Glomerular endothelial cell (primary cell): ENCODE measurements at places on chromosomes 7 and 10. TPM values are rescaled to one million over a fixed set of nuclear protein-coding genes. Genes with fewer than 3 reads are reported as not detected.

Gene MBL2
- not detected in 2 replicates for total RNA-seq

Gene PTN
- 1.9 and 2.3 TPM in 2 replicates for total RNA-seq

Gene SFMBT2
- 3.1 and 4.8 TPM in 2 replicates for total RNA-seq

Gene PRSS37
- total RNA-seq = not detected in 2 replicates

Gene TUBAL3
- 0.12 TPM in 1 of 2 replicates, not detected in the other for total RNA-seq

Gene SLC16A9
- total RNA-seq = 1.5 and 4.6 TPM in 2 replicates

Gene DGKI
- 1.4 and 6.2 TPM in 2 replicates for total RNA-seq

DNA sequence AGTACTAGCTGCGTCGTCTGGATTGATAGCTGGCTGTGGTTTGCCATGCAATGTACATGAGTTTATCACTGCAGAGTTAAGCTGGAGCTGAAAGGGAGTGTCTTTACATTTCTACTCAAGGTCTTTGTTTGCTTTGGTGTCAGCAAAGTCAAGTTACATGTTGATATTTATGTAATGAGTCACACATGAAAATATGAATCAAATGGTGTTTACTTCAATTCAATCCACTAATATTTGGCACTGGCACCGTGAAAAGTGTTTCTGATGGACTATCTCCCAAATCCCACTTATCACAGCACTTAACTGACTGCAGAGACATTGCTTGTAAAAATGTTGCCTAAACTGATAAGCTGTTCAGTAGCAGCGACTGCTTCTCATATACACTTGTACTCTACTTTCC lies 395.9 kb downstream of the TFEC start:
- no peak for DNase-seq

DNA sequence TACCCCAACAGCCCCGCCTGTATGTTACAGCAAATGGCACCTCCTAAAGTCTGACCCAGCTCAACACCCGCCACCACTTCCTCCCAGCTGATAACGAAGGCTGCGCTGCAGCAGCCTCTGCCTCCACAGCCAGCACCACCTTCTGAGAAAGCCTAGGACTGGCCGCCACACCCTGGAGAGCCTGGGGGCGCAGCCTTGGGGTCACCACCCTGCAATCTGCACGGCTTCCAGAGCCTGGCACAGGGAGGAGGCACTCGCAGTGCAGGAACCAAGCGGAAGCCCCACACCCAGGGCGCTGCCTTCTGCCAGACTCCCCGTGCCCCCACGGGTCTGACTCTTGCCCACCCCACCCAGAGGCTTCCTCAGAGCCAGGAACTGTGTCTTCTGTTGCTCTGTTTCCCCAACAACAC lies 112.5 kb downstream of the MAD1L1 start:
- no peak for DNase-seq

DNA sequence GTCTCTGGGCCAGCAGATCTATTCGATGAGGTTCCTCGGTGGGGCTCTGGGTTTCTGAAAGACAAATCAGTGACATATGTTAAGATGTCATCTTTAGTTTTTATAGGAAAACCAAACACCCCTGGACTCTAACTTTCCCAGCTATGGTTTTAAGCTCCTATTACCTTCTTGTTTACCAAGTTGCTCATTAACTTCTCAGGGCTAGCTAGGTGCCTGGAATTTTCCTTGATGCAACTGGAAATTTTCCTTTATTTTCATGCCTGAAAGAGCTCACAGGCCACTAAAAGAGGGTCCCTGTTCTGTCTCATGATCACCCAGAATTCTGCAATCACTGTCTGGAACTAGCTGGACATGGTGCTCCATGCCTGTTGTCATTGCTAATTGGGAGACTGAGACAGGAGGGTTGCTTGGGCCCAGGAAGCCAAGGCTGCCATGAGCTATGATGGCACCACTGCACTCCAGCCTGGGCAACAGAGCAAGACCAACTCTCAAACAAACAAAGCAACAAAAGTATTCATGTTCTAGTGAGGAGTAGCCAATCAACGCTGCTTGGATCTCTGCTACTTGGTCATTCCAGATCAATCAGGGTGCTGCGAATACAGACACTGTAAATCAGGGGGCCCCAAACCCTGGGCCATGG lies 1173.5 kb upstream of the AUTS2 start:
- DNase-seq = no peak

DNA sequence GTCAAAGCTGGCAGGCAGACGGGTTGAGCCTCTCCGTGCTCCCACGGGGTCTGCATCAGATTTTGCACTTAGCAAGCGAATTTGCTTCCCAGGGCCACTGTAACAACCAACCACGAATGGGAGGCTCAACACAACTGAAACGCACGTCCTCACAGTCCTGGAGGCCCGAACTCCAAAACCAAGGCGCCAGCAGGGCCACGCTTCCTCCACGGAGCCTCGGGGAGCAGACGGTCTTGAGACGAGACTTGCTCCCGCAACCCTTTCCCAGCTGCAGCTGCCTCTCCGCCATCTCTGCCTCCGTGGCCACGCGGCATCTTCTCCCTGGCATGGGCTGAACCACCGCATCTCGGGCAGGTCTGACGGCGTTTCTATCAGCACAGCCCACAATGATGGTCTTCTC lies 30.2 kb upstream of the INSIG1 start:
- no peak for DNase-seq

DNA sequence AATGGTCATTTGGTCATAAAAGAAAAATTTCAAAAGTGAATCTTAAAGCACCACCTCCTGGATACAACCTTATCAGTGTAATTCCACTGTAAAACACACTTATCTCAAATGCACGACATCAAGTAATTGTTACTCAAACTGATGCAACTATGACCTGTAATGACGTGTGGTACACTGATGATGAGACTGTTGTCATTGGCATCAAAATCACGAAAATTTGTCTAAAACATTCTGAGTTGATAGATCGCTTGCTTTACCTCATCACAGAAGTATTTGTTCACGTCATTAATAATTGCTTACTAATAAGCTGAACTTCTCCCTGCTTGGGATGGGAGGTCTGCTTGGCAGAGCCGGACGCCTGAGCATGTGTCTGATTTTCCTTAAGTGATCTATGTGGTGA lies 221.8 kb upstream of the KLF6 start:
- DNase-seq = no peak

DNA sequence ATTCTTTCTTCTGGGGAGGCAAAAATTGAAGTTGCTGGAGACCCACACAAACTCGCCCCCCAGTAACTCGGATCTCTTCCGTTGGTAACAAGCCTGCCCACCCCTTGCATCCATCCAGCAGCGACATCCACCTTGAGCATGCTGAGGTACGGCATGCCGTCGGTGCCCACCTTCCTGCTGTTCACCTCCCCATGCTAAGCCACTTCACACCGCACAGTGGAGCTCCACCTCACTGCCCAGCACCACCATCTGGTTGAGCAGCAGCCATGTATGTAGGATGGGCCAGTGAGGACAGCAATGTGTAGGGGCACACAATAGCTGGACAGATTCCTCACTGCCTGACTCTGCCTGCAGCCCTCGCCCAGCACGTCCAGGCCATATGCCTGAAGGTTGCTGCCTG lies 138.1 kb upstream of the ZNF92 start:
- DNase-seq = no peak

GRCh38 chr10:33773253-33773573 lies 438.7 kb upstream of the NRP1 start:
- no peak for DNase-seq

DNA sequence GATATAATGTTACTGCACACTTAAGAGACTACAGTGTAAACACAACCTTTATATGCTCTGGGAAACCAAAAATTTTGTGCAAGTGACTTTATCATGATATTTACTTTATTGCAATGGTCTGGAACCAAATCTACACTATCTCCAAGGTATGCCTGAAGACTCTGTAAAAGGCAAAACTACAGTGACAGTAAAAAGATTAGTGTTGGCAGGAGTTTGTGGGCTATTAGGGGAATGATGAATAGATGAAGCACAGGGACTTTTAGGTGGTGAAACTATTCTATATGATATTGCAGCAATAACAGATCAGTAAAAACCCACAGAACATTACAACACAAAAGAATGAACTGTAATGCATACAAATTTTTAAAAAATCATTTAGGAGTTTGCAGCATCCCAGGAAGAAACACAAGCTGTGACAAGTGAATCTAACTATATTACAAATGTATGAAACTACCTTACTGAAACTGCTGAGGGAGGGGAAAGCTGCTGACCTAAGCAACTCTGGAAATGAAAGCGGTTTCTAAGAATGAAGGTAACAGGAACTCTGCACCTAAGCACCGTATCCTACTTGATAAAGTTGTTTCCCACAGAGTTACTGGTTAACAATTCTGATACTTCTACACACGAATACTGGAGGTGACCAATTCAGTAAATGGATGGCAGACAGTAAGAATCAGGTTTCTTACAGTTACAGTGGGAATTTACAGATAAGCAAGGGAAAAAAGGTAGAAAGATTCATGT lies 82.6 kb downstream of the ATE1 start:
- DNase-seq = no peak

DNA sequence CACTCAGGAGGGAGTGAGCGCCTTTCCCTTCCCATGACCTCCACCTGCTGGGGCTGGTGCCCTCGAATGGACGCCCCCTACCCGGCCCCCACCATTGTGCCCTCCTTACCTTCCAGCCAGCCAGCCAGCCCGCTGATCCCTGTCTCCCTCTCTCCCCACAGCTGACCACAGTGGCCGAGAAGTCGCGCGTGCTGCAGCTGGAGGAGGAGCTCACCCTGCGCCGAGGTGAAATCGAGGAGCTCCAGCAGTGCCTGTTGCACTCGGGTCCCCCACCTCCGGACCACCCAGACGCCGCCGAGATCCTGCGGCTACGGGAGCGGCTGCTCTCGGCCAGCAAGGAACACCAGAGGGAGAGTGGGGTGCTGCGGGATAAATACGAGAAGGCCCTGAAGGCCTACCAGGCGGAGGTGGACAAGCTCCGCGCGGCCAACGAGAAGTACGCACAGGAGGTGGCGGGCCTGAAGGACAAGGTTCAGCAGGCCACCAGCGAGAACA lies 77.9 kb upstream of the GTF2IRD1 start:
- no peak for DNase-seq

- no peak for DNase-seq
Measured at GRCh38 chr10:16674147-16674703, 143.0 kb downstream of the RSU1 start.

DNA sequence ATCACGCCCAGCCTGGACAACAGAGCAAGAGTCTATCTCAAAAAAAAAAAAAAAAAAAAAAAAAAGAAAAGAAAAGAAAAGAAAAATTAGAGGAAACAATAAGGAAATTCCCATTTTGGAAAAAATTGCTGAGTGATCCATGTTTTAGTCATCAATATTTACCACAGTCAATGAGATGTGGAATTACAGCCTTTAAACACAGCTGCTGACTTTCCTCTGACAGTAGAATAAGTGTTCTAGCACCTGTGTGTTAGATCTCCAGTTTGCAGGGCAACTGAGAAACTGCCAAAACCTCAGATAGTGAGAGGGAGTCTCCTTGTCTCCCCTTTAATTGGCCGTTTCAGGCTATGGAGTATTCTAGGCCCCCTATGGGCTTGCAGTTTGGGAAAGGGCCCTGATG lies 520.1 kb downstream of the KCNMA1 start:
- DNase-seq = no peak

GRCh38 chr7:27312820-27313219 lies 70.2 kb downstream of the EVX1 start:
- DNase-seq = no peak

GRCh38 chr10:5805260-5805659 lies 8.0 kb downstream of the GDI2 start:
- no peak for DNase-seq

GRCh38 chr7:26233902-26234511 lies 32.5 kb downstream of the CBX3 start:
- no peak for DNase-seq

DNA sequence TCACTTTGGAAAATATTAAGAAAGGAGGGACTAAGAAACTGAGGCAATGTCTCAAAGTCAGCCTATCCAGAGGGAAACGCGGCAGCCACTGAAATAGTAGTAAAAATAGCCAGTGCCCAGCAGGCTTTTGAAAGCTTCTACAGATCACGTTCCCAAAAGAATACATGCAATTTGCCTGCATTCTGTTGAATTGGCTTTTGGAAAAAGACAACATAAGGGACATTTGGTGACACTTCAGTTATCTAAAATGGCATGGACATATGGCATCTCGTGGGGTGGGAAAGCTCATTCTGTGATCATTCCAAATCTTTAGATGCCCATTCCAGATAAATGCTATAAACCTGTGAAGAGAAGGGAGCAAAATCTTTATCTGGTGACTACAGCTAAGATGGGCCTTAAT lies 82.8 kb upstream of the PDE1C start:
- DNase-seq = no peak

DNA sequence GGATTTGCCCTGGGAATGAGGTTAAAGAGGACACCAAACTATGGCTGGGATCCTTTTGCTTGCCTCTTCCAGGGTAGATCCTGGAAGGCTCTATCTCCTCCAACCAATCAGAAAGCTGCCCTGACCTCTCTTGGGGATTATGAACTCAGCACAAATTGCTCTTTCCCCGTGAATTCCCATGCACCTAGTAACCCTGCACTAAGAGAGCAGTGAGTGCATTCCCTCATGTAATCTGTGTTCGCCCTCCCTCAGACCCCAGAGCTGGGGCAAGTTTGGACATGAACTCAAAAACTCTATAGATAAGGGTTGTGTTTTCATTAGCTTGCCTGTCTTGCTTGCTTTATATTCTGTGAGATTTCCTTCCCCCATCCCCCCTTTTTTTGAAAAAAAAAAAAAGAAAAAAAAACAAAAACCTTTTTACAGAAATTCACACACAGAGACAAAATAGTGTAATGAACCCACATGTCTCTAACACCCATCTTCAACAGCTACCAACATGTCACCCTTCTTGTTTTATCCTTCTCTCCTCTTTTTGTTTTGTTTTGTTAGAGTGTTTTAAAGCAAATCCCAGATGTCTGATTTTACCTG lies 225.5 kb upstream of the TCF7L2 start:
- DNase-seq = no peak
